BJ (cell line): ENCODE measurements at places on chromosomes 16 and 17.

DNA sequence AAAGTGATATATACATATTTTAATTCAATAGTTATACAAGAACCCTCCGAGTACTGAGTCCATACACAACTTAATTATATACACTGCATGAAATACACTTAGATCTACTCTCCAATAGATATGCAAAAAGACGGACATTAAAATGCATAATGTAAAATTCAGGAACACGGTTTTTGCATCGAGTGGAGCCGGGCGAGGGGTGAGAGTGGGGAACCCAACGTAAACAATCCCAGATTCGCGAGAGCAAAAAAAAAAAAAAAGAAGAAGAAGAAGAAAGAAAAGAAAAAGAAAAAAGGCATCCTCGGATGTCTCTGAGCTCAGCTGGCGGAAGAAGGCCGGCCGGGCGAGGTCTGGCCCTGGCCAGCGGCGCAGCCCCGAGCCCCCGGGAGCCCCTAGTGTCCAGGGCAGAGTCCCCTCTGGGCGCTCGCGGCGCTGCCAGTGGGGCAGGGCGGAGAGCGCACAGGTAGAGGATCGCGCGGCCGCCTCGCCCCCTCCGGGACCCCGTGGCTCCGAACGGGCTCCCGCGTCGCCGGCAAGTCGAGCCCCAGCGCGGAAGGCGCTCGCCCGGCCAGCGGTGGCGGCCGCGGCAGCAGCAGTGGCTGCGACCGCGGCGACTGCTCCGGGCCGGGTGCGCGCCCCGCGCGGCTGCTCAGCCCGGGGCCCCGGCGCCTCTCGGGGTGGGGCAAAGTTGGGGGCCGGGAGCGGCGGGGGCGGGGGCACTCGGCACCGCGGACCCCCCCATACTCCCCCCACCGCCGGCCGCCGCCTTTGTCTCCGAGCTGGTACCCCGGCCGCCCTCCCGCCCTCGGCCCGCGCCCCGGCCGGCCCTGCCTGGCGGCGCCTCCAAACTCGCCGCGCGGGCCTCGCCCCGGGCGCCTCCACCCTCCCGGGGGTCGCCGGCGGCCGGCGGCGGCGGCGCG, 9.6 kb upstream of the ZFHX3 start:
- no peak for DNase-seq

GRCh38 chr17:181245-182049, at the start of gene DOC2B:
TSS of gene DOC2B (minus strand) at chr17:181650. CDS start at chr17:181479, 171 bp downstream.
- DNase-seq = no peak

- DNase-seq = no peak
Observed at GRCh38 chr17:9162275-9162985, 141.1 kb downstream of the NTN1 start.

DNA sequence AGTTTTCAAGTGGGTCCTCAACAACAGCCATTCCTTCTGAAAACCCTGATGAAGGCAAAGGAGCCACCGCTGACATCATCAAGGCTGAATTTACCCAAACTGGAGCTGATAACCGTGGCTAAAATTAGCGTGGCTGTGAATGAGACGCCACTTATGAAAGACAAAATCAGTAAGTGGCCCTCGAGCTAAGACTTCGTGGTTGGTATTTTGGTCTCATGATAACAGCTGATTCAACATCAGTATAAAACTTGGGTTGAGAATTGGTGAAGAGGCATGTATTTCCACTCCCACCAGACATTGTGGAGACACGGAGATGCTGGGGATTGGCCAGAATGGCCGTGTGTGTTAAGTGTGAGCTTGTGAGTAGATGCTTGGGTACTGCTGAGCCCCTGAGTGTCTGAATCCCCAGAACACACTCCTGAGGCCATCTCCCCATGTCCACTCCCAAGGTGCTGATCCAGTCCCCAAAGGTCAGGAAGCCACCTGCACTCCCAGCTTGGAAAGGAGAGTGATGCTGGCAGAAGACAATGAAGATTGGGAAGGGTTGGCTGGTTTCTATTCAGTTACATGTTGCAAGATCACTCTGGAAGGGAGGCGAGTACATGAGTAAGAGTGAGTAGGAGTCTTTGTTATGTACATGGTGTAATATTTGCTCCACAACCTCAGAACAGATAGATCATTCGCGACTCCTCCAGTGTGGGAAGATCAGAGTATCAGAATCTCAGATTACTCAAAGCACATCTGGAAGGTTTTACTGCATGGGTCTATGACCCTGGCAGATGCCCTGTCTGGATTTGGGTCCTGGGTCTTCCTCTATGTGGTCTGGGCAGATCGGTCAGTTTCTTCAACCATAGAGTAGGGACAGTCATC, 207.7 kb downstream of the HS3ST3A1 start:
- DNase-seq = peak; percentile 13

DNA sequence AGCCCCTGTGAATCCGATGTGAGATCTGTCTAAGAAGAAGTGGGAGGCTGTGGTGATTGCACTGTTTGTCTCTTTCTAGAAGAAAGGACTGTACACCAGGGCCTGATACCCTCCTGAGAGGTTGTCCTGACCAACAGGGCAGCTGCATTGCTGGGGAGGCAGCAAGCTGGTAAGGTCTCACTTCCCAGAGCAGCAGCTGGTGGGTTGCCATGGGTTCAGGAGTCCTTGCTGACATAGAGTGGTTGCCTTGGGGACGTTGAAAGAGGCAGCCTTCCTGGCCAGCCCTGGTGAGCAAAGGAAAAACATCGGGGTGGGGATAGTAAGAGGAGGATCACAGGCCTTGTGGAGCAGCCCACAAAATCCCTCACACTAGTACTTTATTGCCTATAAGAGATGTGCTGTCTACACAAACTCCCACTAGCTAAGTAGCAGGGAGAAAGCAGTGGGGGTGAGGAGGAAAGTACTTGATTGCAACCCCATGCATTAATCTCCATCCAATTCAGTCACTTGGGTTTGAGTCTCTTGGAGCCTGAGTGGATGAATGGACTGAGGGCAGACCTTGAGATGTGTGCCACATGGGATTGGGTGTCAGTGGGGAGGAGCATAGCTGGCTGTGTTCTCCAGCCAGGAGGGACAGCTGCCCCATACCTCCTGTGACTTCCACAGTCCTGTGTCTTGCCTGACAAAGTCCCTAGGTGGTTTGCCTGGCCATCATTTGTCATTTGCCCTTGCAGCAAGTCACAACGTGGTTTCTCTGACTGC, 143.8 kb upstream of the RPL38 start:
- no peak for DNase-seq

DNA sequence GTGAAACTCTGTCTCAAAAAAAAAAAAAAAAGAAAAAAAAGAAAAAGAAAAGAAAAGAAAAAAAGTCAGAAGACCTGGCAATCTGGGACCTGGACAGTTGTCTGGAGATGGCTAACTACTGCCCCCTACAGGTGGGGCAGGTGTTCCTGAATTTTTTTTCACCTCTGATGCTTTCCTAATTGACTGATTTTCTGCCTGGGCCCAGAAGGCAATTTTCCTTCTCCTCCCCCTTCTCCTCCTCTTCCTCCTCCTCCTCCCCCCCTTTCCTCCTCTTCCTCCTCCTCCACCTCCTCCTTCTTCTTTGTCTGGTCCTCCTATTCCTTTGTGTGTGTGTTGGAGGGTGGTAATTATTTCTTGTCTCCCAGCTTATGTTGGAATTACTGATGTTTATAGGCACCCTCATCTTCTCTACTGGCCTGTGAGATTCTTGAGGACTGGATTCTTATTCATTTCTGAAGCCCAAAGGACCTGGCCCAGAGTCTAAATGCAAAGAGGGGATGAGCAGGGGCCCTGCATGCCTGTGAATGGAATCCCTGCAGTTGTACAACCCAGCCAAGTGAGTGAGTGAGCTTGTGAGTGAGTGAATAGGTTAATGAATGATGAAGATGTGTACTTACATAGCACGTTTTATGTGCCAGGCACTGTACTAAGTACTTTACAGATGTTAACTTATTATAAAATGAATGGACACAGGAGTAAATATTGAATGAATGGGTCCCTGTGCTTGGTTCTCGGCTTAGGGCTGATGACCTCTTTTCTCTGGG, 26.9 kb downstream of the IRX5 start:
- DNase-seq = no peak

DNA sequence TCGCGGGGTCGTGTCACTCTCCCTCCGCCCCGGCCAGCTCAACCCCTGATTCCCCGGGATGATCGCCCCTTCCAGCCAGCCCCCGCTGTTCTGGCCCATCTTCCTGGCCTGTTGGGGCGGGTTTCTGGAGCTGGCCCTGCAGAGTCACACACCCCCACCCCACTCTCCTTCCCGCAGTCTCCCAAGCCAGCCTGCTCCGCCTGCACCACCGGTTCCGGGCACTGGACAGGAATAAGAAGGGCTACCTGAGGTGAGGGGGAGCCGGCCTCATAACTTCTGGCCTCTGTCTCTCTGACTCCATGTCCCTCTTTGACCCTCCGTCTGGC, 621 bp downstream of the CHP2 start:
- DNase-seq = no peak
